Stimulated activated CD4-positive, alpha-beta T cell treated with anti-CD3 and anti-CD28 coated beads, Interleukin-4, amount 100 ng/mL, for 1 hour (primary cell): ENCODE measurements at places on chromosomes 12 and 14.

DNA sequence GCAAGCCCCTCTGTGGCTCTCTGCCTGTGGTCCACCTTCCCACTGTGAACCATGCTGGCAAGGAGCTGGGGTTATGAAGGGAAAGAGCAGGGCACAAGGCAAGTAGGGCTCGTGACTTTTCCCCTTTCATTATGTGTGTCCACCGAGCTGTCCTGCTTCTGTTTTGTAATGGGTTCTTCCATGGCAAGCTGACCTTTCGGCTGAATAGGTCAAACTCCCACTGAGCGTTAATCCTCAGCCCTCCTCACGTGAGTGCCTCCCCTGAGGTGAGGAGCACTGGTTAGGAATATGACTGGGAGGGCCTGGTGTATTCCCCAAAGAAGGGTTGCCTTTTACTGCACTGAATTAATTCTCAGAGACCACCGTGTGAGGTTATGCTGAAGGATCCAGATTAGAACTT lies 424.3 kb downstream of the NPAS3 start:
- DNase-seq = no peak

- DNase-seq = no peak
Observed at GRCh38 chr12:68291396-68292036, 38.1 kb upstream of the IL22 start.

- no peak for DNase-seq
Observed at GRCh38 chr12:50102646-50103309, 1.0 kb upstream of the GPD1 start.

DNA sequence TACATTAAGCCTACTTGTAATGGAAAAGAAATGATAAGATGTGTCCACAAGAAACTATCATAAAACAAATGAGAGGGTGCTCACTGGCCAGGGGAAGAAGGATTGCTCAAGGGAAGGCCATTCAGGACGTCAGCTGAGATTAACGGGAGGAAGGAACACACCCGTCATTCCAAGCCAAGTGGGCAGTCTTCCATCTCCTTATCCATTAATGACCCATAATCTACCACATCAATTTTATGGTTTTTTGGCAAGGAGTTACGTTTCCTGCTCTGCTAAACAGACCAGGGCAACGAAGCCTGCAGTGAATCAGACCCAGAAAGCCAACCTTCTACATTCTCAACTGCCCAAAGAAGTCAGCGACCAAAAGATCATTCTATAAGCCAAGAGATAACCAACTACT lies 25.1 kb downstream of the PRKAB1 start:
- DNase-seq = no peak

GRCh38 chr12:29907461-29907860 lies 123.7 kb upstream of the TMTC1 start:
- no peak for DNase-seq

DNA sequence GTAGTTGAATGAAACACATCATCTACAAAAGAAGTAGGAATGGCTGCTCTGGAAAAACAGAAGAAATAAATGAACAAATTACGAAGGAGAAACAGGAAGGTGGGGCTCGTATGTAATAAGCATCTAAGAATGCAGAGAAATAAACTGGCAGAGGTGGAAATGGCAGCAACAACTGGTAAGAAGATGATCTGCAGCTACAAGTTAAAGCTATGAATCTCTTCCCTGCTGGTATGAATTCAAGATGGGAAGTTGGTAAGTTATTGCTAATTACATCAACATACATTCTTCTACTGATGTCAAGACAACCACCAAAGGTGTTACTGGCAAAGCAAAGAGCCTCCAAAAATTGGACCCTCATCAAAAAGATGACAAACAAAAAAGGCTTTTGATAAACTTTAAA lies 59.8 kb downstream of the HECTD4 start:
- no peak for DNase-seq

DNA sequence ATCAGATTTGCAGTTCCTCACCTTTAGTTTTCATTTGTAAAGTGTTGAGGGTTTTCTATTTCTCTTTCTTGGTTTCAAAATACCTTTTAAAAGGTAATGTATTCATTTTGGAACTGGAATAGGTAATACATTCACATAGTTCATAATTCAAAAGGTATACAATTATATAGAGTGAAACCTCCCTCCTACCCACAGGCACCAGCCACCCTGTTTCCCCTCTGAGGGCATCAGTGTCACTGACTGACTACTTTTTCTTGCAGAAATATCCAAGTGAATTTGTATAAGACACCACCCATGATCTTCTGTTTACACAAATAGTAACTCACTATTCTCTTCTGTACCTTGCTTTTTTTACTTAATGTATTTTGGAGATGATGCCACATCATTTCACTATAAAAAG lies 139.6 kb upstream of the EGLN3 start:
- no peak for DNase-seq

DNA sequence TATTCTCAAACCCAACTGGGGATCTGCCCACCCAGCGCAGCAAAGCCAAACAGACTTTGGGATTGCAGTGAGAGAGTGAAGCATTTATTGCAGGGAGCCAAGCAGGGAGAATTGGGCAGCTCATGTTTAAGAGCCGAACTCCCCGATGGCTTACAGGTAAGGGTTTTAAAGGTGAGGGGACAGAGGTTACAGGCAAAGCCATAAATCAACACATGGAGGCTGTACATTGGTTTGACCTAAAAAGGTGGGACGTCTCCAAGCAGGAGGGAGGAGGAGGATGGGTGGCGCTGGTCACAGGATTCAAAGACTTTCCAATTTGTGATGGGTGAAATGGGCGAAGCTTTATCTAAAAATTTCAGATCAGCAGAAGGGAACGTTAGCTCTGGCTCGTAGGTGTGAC lies 18.2 kb downstream of the OAS2 start:
- DNase-seq = no peak

DNA sequence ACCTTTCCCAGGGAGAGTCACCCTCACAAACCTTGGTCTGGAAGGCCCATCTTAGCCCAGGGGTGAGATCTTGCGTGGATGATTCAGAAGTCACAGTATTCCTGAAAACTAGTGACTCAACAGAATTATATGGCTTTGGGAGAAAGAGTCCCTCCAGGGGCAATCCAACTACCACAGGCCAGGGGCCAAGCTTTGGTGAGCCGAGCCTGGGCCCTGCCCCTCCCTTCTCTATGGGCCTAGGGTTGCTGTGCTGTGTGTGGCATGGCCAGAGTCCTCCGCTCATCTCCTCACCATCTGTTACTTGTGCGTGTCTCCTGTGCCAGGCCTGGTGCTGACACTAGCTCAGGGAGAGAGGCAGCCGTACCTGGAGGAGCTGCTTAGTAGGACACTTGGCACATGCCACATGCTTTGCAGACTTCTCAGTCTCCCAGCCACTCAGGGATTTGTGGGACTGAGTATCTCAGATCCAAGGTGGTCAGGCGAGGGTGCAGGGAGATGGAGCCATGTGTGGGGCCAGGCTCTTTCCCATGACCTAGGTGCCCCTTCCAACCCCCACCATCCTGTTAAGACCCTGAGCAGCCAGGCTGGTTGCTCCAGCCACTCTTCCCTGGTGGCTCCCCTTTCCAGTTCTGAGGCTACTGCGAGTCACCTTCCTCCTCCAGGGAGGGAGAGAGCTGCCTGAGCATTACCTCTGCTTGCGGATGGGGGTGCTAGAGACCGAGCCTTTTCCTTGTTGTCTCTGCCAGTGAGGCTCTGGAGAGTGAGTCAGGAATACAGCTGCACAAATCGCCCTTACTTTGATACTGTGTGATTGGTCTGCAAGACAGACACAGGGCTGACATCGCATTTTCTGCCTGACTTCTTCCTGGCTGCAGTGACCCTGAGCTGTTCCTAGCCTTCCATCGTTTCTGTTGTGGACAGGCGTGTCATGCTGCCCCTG lies 94.1 kb downstream of the SLC25A47 start:
- DNase-seq = no peak

GRCh38 chr12:30989754-30990153 lies 63.2 kb downstream of the TSPAN11 start:
- DNase-seq = no peak

GRCh38 chr12:110696283-110696682 lies 7.4 kb upstream of the HVCN1 start:
- no peak for DNase-seq

- DNase-seq = no peak
Observed at GRCh38 chr12:92486443-92487137, 216.2 kb upstream of the PLEKHG7 start.

- DNase-seq = no peak
Observed at GRCh38 chr14:100540141-100540925, 46.9 kb downstream of the BEGAIN start.

DNA sequence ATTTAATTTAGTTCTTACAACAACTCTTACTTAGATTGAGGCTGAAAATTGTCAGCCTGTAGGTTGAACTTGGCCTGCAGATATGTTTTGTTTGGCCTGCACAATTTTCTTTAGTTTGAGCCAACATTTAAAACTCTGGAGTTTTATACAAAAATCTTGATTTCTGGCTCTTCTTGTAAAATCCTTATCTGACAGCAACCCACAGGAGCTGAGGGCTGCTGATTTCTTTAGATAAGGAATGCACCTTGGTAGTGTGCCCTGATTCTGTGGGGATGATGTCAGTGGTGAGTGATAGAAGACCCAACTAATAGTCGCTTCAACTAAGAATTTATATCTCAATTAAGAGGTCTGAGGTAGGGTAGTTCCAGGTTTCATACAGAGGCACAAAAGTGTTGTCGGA lies 49.5 kb downstream of the SOCS2 start:
- DNase-seq = no peak

DNA sequence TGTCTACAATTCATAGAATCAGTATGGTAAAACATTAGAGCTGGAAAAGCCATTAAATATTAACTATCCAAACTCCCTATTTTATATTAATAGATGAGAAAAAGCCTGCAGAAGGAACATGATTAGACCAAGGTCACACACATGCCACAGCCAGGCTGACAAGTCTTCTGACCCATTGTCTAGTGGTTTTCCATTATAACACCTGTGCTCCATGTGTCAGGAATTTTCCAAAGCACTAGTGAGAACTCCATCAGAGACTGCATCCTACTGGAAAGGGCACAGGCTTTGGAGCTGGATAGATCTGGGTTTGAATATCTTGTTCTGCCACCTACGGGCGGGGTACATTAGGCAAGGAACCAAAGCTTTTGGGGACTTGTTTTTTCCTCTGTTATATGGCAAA lies 325.5 kb downstream of the RAD51B start:
- no peak for DNase-seq

- no peak for DNase-seq
Observed at GRCh38 chr14:103504991-103505565, 17.6 kb downstream of the CKB start.

- DNase-seq = no peak
Observed at GRCh38 chr12:67649261-67649569, 670 bp downstream of the DYRK2 start.

- DNase-seq = no peak
Observed at GRCh38 chr12:16348435-16349130, 1.1 kb downstream of the MGST1 start.

GRCh38 chr12:77947330-77947729 lies 116.6 kb downstream of the NAV3 start:
- no peak for DNase-seq

- DNase-seq = no peak
Observed at GRCh38 chr12:73863546-73863945, 674.1 kb upstream of the ATXN7L3B start.

GRCh38 chr12:19203013-19203412 lies 73.5 kb downstream of the PLEKHA5 start:
- DNase-seq = no peak

GRCh38 chr14:91398707-91399106 lies 18.9 kb downstream of the CCDC88C start:
- no peak for DNase-seq

- DNase-seq = no peak
Observed at GRCh38 chr12:115208098-115208497, 524.1 kb upstream of the TBX3 start.

GRCh38 chr14:77128414-77128891 lies 13.1 kb downstream of the ZDHHC22 start:
- DNase-seq = no peak

- no peak for DNase-seq
Observed at GRCh38 chr14:26370115-26370514, 227.7 kb downstream of the NOVA1 start.

DNA sequence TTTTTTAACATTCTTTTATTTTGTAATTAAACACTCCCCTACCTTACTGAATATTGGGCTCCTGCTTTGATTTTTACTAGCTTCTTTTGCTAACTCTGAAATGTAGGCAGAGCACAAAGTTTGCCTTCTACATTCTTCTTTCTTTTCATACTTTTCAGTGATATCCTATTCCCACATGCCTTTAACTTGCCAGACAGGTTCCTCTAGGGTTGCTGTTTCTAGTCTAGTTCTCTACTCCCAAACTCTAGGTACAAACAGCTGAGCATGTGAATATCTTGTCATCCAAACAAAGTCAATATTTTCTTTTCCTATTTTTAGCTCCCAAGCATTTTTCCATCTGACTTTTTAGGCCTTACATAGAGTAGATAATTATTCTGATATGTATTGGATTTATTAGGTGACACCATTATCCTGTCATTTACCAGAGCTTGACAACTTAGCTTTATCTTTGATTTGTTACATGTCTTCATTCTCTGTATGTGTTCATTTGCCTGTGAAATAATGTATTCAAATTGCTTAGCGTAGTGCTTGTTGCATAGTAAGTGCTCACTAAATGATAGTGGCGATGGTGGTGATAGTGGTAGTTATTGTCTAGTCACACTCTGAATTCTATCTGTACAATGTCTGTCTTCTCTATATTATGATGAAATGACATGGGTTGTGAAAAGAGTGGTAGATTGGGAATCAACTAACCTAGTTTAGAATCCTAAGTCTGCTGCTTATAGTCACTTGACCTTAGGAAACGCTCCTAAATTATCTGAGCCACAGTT lies 73.6 kb upstream of the DNM1L start:
- DNase-seq = no peak

GRCh38 chr14:104424406-104425072 lies 155.0 kb upstream of the C14orf180 start:
- no peak for DNase-seq
